Osteoblast (primary cell): ENCODE measurements at places on chromosomes 2 and 18. TPM values are rescaled to one million over a fixed set of nuclear protein-coding genes. Genes with fewer than 3 reads are reported as not detected.
A peak's percentile ranks its signal among the peaks of the same experiment; 100 is the strongest.

- no peak for DNase-seq
These were observed 38.5 kb upstream of the MYO3B start for GRCh38 chr2:170139276-170139967.

DNA sequence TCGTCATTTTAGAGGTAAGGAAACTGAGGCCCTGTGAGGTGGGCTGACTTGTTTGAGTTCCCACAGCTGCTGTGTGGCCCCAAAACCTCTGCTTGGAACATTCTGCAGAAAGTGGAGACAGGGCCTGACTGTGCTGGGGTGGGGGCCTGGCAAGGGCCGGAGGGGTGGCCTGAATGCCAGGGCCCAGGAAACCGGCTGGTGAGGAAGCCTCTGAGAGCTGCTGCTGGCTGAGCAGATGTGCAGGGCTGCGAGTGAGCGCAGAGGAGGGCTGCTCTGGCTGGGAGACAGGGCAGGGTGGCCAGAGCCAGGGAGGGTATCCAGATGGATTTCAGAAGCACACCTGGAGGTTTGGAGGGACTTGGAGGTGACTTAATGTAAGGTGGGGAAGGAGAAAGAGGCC lies 29.9 kb upstream of the INHBB start:
- peak; percentile 38 for DNase-seq

DNA sequence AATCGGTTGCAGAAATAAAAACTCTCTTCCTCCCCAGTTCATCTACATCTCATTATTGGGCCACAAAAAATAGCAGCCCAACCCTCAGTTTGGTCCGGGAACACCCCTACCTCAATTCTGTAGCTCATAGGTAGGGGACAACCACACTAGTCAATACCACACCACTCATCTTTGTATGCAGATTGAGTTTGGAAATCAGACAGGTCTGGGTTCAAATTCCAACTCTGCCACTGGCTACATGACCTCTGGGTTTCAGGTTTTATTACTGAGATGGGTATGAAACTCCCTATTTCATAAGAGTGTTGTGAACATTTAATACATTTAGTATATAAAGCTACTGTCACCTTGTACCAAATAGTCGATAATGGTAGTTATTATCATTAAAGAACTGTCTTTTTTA lies 2.2 kb upstream of the SUCLG1 start:
- no peak for DNase-seq

- no peak for DNase-seq
These were observed 148.9 kb downstream of the EN1 start for GRCh38 chr2:118698564-118698963.

GRCh38 chr18:74795751-74796150 lies 198.1 kb downstream of the ZNF407 start:
- no peak for DNase-seq

GRCh38 chr2:55894720-55895119 lies 28.9 kb downstream of the EFEMP1 start:
- DNase-seq, result no peak

DNA sequence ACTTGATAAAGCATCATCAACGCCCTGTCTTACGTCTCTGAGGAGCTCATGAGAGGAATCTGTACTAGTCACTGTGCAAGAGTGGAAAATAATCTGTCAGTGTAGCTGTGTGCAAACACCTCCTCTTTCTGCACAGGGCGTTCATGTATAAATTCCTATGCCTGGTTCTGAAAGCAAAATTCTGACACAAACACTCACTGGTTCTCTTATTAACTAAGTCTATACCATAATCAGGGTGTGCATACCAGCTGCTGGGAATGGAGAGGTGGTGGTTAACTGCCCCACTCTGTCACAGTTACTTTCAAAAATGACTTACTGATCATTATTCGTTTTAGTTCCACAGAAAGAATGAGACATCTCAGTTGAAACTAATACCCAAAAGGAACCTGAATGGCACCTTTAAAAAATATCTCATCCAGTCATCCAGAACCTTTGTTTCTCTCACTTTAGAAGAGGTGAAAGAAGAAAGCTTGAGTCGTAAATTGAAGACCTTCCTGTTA lies 35.7 kb downstream of the STK39 start:
- no peak for DNase-seq

DNA sequence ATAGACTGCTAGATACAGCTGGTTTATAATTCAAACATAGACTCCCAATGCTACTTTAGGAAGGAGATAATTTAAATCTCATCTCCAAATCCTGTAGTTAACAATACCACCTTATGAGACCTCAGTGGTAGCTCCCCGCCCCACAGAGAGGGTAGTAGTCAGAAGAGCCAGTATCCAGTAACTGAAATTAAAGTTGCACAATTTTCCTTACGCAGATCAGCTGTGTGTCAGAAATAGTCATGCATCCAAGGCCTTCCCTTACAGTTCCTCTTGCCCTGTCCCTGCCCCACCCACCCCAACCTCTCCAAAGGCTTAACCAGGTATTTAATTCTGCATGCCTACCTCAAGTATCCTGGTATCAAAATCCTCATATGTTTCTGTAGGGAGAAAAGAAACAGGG lies 15.5 kb downstream of the MRPS5 start:
- DNase-seq, result no peak

DNA sequence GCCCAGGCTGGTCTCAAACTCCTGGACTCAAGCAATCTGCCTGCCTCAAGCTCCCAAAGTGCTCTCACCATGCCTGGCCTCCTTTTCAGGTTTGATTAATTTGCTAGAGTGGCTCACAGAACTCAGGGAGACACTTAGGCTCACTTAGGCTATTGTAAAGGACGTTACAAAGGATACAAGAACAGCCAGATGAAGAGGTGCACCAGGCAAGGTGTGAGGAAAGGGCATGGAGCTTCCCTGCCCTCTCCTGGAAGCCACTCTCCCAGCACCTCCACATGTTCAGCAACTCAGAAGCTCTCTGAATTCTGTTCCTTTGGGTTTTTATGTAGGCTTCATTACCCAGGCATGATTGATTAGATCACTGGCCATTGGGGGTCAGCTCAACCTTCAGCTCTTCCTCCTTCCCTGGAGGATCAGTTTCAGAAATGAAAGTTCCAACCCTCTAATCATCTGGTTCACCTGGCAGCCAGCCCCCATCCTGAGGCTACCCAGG lies 78.7 kb upstream of the RGPD5 start:
- no peak for DNase-seq

DNA sequence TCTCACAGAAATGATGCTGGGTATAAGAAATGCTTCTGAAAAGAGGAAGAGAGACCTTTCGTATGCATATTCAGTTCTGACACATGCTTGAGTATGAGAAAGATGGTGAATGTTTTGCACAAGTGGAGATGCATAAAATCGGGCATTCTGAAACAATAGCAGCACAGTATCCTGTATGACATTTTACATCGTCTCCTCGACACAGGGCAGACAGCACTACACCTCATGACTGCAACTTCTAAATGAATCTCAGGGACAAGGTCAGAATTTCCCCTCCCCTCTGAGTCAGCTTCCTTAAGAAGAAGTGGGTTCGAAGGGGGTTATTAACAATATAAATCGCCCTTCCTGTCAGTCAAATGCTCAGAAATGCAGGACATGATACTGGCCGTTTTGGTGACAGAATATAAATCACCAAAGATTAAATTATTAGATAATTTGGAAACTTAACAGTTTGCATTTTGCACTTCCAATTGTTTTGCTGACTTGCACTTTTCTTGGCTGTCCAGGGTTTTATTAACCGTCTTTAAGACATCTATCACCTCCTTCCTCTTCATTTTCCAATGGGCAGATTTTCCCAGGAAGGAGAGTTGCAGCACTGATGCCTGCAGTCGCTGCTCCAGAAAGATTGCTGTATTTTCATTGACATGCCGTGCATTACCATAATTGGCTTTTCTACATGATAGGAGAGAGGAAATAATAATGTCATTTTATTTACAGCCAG lies 57.2 kb downstream of the TSHZ1 start:
- DNase-seq, result no peak

DNA sequence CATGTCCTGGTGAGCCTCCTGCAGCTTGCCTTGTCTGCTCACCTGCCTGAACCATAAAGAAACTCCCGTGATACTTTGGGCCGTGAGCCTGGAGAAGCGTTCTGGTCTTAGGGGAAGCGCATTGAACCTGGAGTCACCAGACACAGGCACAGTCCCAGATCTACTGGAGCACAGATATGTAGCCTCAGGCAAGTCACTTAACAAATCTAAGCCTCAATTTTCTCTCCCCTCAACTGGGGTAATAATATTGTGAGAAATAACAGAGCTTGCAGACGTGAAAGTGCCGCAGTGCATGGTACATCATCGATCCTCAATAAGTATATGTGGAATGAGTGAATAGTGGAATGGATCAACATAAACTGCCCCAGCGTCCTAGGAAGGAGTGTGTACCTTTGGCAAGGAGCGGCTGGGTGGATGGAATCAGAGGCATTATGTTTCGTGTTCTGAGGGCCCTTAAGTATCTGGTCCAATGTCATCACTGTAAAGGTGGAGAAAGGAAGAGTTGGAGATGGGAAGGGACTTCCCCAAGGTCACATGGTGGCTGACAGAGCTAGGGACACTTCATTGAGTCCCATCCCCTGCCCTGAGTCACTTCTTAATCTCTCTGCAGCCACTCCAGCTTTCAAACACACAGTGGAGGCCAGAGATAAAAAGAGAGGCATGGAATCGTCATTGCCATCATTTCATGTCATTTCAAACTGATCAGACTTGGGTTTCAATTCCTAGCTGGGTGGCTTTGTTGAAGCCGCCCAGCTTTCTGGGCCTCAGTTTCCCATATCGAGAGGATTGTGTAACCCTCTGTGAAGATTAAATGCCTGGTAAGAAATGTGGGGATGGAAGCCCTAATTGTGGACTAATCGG lies 172.4 kb downstream of the DDX1 start:
- no peak for DNase-seq

Gene GRP
- total RNA-seq, result not detected in 2 replicates

DNA sequence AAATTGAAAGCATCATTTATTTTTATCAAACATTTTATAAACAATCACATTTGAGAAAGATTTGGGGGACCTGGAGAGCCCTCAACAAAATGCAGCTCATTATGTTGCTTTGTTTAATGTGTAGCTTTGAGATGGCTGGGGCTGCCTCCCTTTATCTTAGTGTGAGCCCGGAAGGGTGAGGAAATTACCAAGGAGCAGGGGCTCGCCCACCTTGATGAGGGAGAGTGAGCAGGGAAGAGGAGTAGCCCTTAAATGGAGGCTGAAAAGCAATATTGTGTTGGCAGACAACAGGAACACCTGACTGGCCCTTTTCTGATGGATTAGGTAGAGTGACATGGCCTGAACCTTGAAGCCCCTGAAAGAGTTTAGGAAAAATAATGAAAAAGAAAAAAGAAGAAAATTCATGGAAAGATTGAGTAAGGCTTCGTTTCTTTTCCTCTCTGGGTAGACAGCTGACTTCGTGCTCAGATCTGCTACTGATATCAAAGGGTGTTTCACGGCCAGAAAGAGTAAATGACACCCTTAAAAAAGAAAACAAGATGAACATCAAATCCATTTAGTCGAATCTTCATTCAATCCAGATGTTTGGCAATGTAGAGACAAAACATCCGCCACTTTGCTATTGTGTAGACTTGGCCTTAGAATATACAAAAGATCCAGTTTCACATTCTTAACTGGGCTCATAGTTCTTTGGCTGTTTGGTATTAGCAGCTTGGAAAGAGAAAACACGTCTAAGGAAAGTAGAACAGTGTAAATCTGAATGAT lies 206.5 kb upstream of the TCF4 start:
- DNase-seq, result no peak

- DNase-seq, result no peak
These were observed 39.1 kb downstream of the ETAA1 start for GRCh38 chr2:67436221-67436620.

Gene ITGB6
- total RNA-seq, result under 0.01 TPM in 2 replicates

GRCh38 chr2:159366538-159366937 lies 80.0 kb upstream of the WDSUB1 start:
- peak; percentile 49 for DNase-seq
